ENCODE measurements at places on chromosomes 13 and 19.

DNA sequence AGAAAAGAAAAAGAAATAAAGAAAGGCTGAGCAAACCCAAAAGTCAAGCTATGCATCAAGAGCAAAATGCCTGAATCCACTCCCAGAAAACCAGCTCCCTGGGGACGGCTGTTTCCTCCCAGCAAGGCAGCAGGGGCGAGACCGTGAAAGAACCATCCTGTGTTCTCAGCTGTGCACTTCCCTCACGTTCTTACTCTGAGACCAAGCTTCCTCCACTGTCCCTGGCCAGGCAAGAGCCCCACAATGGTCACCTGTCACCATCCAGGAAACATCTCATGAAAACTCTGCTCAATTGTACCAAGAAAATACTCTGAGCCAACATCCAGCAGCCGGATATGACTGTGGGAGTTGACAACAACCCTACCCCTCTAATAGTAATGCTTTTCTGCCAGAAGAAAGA, 22.9 kb downstream of the RAB20 start:
- no peak for DNase-seq

- no peak for DNase-seq
These were observed 43.0 kb upstream of the UBL3 start for GRCh38 chr13:29893438-29893837.

DNA sequence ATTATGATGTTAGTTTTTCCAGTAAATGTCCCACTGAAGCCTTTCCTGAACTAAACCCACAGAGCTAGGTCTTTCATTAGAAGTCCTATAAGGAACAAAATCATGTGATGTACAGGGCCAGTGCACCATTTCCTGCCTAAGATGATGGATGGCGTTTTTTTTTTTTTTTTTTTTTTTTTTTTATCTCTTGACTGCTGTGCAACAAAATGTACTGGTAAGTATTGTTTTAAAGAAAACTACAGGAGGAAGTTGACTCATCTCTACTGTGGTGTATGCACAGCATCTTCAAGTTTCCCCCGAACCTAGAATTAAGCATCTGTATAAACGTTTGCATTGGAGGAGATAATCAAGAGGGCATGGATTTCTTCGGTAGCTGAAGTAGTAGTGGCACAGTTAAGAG, 197.5 kb downstream of the NBEA start:
- no peak for DNase-seq

GRCh38 chr13:61466280-61466679, 50.6 kb upstream of the PCDH20 start:
- DNase-seq = no peak

DNA sequence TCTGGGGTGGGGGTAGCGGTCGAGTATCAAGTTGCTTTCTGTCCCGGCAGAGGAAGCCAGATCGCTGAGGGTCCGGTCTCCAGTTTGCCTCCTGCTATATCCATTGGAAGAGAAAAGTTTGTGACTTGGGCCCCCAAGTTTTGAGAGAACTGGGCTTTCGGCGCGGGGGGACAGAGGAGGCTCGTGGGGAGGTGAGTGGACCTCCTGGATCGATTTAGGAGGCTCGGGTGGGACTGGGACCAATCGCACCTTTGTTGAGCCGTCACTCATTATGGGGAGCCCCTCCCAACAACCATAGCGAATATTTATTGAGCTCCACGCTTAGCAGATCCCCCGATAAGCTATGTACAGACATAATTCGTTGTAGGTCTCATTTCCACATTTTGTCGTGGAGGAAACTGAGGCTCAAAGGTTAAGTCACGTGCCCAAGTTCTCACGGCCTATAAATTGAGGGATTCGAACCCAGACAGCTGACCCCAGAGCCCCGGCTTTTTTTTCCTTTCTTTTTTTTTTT, 909 bp downstream of the RFXANK start:
- DNase-seq = no peak

DNA sequence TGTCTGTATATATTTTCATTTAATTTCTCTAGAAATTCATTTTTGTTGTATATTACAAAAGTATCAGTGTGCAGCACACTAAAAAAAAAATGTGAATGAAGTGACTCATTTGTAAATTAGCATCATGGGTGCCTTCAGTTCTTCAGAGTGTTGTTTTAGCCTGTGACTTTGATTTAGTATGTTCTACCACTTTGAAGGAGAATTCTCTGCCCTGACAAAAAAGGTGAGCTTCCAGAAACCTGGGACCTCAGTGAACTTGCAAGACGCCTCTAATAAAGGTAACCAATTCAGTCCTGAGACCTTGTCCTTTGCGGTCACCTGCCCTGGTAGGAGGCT, 2.4 kb downstream of the METTL21C start:
- no peak for DNase-seq

- DNase-seq = peak; percentile 68
These were observed 82.8 kb downstream of the TSC22D1 start for GRCh38 chr13:44493213-44493812.

DNA sequence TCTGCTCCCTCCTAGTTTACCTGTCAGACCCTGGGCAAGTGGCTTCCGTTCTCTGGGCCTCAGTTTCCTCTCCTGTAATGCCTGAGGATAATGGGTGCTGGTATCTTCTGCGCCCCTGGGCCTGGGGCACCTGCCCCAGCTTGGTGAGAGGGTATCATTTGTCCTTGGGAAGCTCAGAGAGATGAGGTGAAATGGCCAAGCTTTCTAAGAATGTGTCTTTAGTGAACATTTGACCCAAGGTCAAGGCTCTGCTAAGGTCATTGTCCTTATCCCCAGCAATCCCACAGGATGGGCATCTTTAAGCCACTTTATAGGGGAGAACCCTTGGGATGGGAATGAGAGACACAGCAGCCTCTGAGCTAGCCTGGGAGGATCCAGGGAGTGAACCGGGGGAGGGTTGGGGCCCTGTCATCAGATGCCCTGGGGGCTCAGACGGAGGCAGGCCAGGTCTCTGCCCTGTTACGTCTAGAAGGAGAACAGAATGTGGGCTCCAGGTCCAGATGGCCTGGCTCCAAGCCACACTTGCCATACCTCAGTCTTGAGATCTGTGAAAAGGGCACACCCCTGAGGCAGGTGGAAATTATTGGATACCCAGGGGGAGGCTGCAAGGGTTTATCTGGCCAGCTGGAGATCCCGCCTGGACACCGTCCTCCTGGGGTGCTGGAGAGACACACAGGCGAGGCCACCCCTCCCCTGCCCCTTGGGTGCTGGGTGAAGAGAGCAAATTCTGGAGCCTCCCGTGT, 1.1 kb upstream of the NFIC start:
- DNase-seq = peak; percentile 59

- DNase-seq = no peak
These were observed 20.9 kb downstream of the C19orf44 start for GRCh38 chr19:16516923-16517610.

DNA sequence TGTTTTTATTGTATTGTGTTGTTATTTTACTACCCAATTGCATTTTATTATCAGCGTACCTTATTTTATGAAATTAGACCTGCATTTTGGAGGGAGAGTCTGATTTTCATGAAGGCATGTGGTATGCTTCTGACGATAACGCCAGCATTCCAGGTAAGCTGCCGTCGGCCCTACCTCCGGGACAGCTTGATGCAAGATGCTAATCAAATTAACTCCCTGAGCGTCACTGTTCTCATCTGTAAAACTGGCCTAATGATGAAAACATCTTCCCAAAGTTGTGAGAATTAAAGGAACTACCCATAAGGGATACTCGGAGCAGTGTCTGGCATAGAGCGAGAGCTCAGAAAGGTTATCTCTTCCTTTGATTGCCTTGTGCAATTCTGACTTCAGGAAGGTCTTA, 12.9 kb upstream of the LAIR2 start:
- no peak for DNase-seq

GRCh38 chr19:43610493-43610892, 1.4 kb upstream of the SRRM5 start:
- DNase-seq = no peak

DNA sequence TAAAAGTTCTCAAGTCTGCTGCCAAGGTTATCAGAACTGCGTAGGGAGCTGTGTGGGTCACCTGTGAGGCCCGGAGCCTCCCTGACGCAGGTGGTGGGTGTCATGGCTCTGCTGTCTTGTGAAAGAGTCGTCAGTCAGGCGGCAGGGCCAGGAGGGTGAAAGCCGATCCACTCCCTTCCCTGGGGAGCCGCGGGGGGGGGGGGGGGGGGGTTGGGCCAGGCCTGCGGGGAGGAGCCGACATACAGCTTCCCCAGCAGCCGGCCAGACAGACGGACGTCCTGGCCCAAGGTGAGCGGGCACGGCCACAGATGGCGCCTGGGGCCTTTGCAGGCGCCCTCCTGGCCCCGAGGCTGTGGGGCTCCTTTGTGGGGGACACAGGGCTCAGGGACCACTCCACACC, 12.4 kb downstream of the SBNO2 start:
- no peak for DNase-seq

DNA sequence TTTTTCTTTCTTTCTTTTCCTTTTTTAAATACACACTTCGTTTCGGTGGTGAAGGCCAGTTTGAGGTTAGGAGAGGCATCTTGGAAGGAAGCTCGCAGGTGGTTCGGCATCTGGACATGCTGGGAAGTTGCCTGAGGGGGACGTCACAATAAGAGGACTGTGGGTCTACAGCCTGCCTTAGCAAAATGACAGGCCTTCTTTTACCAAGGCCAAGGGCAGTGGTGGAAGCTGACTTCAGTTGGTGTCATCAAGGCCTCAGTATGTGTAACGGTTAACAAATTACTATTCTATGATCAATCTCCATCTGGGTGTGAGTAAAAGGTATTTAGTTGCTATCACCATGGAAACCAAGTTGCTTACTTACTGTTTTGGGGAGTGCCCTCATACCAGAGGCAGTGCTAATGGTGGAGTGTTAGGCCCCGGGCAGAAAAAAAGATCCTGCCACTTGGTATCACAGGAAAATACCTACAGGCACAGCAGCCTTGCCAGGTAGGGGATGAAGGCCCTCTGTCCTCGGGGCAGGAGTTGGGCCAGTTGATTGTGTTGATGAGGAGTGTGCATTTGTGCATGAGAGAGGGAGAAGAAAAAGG, 10.3 kb downstream of the ACTN4 start:
- no peak for DNase-seq

DNA sequence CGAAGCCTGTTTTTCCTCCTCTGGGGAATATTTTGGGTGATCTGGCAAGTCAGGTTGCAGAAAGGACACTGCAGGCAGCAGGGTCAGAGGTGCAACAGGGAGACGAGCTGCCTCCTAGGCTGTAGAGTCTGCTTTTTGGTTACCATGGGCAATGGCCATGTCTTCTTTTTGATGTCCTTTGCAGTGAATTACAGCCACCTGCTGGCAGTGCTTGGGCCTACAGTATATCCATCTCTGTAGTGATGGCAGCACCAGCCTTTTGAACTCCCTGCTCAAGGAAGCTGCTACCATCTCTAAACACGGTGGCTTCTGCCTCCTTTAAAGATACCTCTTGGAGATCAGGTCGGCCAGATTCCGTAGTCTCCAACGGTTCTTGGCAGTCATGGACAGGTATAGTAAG, 73.9 kb downstream of the WTIP start:
- DNase-seq = peak; percentile 18

DNA sequence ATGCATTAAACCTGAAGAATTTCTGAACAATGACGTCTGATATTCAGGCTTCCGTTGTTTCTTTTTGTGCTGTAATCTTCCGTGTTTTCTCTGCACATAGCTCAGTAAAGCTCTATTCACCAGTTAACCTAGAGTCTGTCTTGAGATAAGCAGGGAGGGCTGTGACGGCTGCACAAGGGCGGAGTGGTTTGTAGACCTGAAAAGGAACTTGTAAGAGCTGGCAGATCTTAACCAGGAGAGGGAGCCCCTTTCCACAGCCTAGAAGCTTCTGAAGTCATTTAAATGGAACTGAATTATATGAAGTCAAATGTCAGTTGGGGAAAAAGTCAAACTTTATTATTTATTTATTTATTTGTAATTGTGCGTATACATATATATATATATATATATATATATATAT, 27.5 kb downstream of the DPRX start:
- no peak for DNase-seq

DNA sequence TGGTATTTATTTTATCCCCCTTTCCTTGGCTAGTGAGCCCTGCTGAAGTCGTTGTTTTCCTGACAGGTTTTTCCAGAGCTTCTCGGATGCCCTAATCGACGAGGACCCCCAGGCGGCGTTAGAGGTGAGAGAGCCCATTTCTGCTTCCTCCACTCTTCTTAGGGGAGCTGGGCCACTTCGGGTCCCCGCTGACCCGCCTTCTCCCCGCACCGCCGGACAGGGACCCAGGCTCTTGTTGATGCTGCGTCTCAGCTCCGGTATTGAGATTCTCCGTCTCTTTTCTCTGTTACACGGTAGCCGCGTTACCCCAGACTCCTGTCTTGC, 306 bp downstream of the SUGT1 start:
- DNase-seq = no peak

DNA sequence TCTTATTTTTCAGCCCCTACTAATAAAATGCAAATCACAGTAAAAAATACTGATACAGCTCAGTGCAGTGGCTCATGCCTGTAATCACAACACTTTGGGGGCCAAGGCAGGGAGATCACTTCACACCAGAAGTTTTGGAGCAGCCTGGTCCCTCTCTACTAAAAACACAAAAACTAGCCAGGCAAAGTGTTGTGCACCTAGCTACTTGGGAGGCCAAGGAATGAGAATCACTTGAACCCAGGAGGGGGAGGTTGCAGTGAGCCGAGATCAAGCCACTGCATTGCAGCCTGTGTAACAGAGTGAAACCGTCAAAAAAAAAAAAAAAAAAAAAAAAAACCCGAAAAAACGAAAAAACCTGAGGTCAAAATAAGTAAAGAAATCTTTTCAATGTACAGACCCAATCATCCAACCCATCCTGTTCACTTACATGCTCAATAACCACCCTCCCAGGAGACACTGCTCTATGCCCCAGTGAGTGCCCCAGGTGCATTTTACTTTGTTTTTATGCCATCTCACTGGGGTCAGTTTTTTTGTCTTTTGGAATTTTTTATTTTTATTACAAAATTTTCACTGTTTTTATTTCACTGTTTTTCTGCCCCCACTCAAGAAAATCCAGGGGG, 107.0 kb downstream of the ZNF486 start:
- DNase-seq = no peak

GRCh38 chr13:32140109-32140508, 108.5 kb downstream of the FRY start:
- DNase-seq = no peak

GRCh38 chr13:60355056-60355455, 42.0 kb upstream of the TDRD3 start:
- no peak for DNase-seq

DNA sequence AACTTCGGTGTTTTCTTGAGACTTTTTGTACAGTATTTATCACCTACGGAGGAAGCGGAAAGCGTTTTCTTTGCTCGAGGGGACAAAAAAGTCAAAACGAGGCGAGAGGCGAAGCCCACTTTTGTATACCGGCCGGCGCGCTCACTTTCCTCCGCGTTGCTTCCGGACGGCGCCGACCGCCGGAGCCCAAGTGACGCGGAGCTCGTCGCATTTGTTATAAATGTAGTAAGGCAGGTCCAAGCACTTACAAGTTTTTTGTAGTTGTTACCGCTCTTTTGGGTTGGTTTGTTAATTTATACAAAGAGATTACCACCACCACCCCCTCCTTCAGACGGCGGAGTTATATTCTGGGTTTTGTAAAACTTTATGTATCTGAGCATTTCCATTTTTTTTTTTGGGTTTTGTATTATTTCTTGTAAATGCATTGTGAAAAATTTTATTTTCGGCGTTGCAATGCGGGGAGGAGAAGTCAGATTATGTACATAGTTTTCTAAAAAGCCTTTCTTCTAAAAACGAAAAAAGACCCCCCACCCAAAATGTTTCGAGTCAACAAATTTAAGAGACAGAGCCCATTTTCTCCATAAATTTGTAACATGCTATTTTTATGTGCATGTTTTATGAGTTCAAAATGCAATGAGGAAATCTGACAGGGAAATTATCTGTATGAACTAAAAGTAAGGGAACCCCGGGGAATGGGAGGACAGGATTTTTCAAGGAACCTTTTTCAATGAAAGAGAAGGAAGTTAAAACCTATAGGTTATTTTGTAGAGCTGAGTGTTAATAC, 2.3 kb downstream of the SOX1 start:
- DNase-seq = no peak

Measured in HAP-1 (cell line).